ENCODE measurements at places on chromosomes 12 and 14. TPM values are rescaled to one million over a fixed set of nuclear protein-coding genes. Genes with fewer than 3 reads are reported as not detected.

DNA sequence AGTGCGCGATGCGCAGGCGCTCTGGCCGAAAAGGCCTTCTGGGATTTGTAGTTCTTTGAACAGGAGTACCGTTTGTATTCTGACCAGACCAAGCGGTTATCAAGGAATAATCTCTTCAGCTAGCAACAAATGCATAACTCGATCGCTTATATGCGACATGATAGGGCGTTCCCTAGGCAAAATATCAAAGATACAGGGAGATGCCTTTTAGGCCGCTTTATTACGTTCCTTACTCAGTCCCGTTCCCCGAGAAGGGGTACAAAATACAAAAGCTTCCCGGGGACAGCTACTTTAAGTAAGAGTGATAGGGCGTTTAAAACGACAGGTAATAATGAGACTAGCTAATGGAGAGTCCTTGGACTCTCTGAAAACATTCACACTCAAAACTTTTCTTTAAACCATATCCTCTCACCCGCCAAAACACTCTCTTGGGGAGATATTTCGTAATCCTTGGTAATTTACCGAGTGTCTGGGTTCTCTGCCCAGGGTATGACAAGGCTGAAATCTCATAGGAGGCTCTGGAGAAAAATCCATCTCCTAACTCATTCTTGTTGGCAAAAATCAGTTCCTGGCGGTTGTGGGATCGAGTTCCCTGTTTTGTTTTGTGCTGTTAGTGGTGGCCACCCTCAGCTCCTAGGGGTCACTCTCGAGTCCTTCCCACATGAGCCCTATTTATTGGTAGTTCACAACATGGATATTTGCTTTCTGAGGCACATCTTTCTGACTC lies 412 bp upstream of the SNW1 start:
- peak overlapping the region; percentile 95 for H3K27ac ChIP-seq
- peak overlapping the region; percentile 80 for H3K4me3 ChIP-seq
- H3K27me3 ChIP-seq: no peaks in the 10 kb centered on the region
- no peaks in the 10 kb centered on the region for H3K36me3 ChIP-seq
- peaks cover 26% of the 10 kb centered on the region for H3K4me1 ChIP-seq

The ADCY4 gene
- total RNA-seq: 25.5 TPM

DNA sequence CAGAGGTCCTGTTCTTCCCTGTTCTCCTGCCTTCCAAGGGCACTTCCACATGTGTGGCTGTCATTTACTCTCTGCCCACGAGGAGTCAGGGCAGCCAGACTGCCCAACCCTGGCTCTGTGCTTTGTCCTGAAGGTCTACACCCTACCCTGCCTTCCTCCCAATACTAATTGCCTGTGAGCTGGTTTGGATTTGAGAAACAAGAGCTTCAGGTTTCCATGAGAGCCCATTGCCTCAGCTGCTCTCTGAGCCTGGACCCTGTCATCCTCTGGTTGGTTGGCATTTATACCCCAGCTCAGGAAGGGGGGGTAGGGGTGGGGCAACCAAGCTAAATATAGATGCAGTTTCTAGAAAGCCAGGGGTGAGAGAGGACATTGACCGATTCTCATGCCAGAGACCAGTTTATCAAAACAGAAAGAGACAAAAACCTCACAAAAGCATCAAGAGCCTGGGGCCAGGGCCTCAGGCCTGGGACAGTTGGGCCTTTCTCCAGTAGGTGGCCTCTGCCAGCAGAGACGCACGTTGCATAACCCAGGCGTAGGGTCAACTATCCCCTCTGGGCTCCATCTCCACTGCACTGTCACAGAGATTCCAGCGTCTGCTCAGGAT lies 34.5 kb downstream of the VDR start:
- H3K4me3 ChIP-seq: no peak overlapping the region
- no peaks in the 10 kb centered on the region for H3K36me3 ChIP-seq
- no peaks in the 10 kb centered on the region for H3K27me3 ChIP-seq
- H3K27ac ChIP-seq: no peak overlapping the region

DNA sequence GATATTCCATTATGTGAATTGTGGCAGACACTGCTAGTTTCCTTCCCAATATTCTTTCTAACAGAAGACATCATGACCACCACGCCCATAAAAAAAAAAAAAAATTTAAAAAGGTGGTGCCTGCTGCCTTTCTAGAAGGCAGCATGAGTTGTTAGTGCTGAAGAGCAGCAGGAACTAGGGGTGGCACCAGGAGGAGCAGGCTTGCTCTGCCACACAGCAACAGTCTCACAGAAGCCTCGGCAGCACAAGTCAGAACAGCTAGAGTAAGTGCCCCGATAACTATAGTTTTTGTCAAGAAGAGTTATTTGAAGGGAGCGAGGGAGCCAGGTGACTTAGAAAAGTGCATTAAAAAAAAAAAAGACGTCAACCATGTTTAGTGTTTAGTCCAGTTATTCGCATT lies 66.4 kb upstream of the TMEM263 start:
- DNase-seq: no peak
- peaks cover 13% of the 10 kb centered on the region for H3K36me3 ChIP-seq
- H3K27me3 ChIP-seq: no peaks in the 10 kb centered on the region
- H3K27ac ChIP-seq: no peak overlapping the region
- H3K4me3 ChIP-seq: no peak overlapping the region
- H3K4me1 ChIP-seq: no peaks in the 10 kb centered on the region

- no peaks in the 10 kb centered on the region for H3K27me3 ChIP-seq
- H3K4me1 ChIP-seq: peaks cover 31% of the 10 kb centered on the region
- DNase-seq: no peak
Observed at GRCh38 chr12:69476276-69477017, 6.3 kb downstream of the FRS2 start.

GRCh38 chr14:37901978-37902377 lies 305.7 kb upstream of the SSTR1 start:
- DNase-seq: no peak
- H3K27me3 ChIP-seq: no peaks in the 10 kb centered on the region
- no peaks in the 10 kb centered on the region for H3K36me3 ChIP-seq
- no peak overlapping the region for H3K27ac ChIP-seq
- H3K4me1 ChIP-seq: no peaks in the 10 kb centered on the region

GRCh38 chr12:7450667-7451066 lies 6.7 kb upstream of the CD163L1 start:
- H3K4me1 ChIP-seq: no peaks in the 10 kb centered on the region
- H3K27me3 ChIP-seq: no peaks in the 10 kb centered on the region
- H3K4me3 ChIP-seq: no peak overlapping the region
- H3K36me3 ChIP-seq: no peaks in the 10 kb centered on the region
- H3K27ac ChIP-seq: no peak overlapping the region
- DNase-seq: no peak

DNA sequence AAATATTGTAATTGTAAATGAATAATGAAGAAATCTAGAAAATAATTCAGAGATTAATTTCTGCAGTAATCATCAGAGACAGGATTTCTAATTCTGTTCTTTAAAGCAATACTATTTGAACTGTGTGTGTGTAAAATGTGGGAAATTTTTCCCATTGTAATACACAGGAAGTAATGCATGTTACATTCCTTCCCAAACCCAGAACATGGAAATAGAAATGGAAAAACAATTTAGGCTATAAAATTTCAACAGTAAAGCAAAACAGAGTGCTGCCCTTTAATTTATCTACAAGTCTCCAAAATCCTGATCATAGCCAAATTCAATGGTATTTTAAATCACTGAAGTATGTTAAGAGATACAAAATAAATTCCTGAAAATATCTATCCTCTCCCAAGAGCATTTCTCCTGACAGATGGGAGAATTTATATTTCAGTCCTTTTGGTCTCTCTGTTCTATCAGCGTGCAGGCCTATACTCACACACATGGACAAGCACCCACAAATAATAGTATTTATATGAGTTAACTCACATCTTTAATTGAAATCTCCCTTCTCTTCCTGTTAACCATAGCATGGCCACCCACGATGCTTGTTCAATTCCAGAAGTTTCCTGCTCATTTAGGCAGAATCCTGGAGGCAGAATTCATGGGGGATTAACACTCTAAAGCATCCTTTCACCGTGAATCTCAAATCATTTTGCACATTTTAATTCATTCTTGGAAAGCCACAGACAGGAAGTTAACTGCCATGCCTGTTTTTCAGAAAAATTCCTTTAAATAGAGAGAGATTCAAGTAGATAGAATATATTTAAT lies 1465.4 kb upstream of the FLRT2 start:
- H3K27ac ChIP-seq: no peak overlapping the region
- H3K36me3 ChIP-seq: no peaks in the 10 kb centered on the region
- no peak for DNase-seq
- H3K27me3 ChIP-seq: no peaks in the 10 kb centered on the region

The POLE2 gene
- 0.27 TPM for total RNA-seq

DNA sequence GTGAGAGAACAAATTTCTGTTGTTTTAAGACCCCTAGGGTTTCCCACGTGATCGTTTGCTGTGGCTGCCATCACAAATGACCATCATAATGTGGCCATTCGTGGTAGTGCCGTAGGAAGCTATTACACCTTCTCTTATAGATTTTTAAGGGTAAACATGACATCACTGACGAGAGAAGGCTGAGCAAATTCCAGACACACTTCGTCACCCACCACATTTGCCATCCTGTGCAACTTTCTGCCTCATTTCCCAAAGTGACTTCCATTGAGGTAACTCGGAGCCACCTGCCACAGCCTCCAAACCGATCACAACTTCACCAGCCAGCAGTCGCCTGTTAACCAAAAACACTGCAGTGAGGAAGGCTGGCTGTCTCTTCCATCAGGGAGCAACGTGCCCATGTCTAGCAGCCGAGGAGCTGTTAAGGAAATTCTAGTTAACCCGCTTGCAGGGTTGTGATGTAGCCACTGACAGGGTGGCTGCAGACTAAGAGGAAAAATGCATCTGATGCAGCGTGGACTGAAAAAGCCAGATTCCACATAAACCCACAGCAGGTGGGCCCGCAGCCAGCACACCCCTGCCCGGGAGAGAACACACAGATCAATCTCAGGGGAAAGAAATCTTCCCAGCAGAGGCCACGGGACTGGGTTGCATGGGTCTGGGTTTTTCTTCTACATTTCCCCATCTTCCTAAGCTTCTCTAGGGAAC lies 44.6 kb downstream of the CCDC85C start:
- H3K36me3 ChIP-seq: no peaks in the 10 kb centered on the region
- H3K4me1 ChIP-seq: peaks cover 35% of the 10 kb centered on the region
- H3K27ac ChIP-seq: no peak overlapping the region
- no peak for DNase-seq

GRCh38 chr12:26374934-26375680 lies 179.7 kb downstream of the SSPN start:
- H3K4me1 ChIP-seq: no peaks in the 10 kb centered on the region
- H3K27me3 ChIP-seq: no peaks in the 10 kb centered on the region
- DNase-seq: no peak
- H3K4me3 ChIP-seq: no peak overlapping the region

DNA sequence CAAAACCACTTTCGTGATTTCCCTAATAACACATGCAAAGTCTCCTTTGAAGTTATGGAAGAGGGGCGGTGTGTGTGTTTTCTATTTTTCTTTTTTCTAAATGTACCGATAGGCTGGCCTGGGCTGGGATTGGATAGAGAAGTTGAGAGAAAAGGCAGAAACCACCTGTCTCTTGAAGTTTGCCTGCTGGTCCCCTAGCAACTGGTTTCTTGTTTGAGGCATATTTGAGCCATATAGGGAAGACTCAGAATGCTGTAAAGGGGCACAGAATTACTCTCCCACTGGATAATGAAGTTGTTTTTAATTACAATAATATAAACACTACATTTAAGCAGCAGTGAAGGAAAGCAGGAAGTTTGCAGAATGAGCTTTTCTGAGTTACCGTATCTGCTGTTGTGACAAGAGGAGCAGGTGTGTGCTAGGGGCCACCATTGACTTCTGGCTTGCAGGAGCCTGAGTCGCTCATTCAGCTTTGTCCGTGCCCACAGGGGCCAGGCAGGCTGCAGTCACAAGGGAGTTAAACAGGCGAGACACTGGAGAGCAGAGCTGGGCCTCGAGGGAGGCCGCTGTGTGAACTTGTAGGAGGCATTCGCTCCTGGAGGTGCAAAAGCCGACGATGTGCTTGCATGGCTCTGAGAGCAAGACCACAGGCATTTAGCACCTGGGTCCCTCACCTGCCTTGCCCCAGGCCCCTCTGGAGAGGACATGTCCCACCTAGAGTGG lies 173.8 kb upstream of the RGS6 start:
- H3K27me3 ChIP-seq: no peaks in the 10 kb centered on the region
- H3K36me3 ChIP-seq: no peaks in the 10 kb centered on the region
- no peak for DNase-seq
- no peak overlapping the region for H3K27ac ChIP-seq

DNA sequence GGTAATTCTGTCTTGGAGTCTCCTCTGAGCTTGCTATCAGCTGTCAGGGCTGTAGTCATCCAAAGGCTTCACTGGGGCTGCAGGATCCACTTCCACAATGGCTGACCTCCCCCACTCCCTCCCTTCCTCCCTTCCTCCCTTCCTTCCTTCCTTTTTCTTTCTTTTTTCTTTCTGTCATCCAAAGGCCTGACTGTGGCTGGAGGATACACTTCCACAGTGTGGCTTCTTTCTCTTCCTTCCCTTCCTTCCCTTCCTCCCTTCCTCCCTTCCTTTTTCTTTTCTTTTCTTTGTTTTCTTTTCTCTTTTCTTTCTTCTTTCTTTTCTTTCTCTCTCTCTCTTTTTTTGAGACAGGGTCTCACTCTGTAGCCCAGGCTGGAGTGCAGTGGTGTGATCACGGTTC lies 30.6 kb downstream of the ARF6 start:
- no peaks in the 10 kb centered on the region for H3K27me3 ChIP-seq
- no peaks in the 10 kb centered on the region for H3K4me1 ChIP-seq
- no peak overlapping the region for H3K4me3 ChIP-seq
- no peak for DNase-seq

DNA sequence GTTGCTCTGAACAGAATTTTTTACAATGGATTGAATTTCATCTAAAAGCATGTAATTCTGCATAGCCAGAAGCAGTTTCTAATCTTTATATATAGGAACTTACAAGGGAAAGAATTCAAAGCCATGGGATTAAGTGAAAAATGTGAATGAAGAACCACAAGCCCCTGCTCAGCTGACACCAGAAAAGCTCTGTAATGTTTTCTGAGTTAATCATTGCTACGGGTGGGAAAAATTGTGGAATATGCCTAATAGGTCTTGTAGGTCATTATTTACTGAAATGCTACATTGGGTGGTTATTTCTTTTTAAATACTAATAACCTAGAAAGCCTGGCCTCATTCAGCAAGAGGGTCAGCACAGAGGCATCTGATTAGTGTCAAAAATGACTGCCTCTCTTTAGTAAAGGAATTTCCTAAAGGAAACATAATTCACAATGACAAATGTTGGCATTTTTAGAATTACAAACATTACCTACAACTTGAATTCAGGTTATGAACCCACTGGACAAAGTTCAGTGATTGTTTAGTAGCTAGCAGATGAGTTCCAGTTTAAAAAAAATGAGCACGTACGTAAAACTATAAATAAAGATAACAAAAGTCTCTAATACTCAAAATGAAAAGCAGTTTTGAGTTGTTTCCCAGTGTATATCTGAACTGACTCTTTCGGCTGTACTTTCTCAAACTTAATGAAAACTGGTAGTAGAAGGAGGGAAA lies 75.3 kb downstream of the BMP4 start:
- H3K27ac ChIP-seq: no peak overlapping the region
- DNase-seq: no peak
- H3K4me1 ChIP-seq: no peaks in the 10 kb centered on the region
- no peak overlapping the region for H3K4me3 ChIP-seq
- H3K27me3 ChIP-seq: no peaks in the 10 kb centered on the region

The FZD10 gene
- total RNA-seq: 2.8 TPM

The TGM1 gene
- not detected for total RNA-seq

The VPS37B gene
- 30.9 TPM for total RNA-seq

The SLC38A4 gene
- total RNA-seq: 0.14 TPM

The RPGRIP1 gene
- not detected for total RNA-seq

GRCh38 chr14:31944256-31945073 lies 132.6 kb upstream of the ARHGAP5 start:
- no peak overlapping the region for H3K27ac ChIP-seq
- no peaks in the 10 kb centered on the region for H3K4me1 ChIP-seq
- H3K4me3 ChIP-seq: no peak overlapping the region
- H3K36me3 ChIP-seq: no peaks in the 10 kb centered on the region
- DNase-seq: no peak

GRCh38 chr12:130086248-130086647 lies 76.0 kb upstream of the FZD10 start:
- H3K27me3 ChIP-seq: no peaks in the 10 kb centered on the region
- H3K36me3 ChIP-seq: no peaks in the 10 kb centered on the region
- no peak overlapping the region for H3K27ac ChIP-seq
- H3K4me1 ChIP-seq: no peaks in the 10 kb centered on the region

Data from thoracic aorta (tissue), 2 donors.